Stimulated activated CD8-positive, alpha-beta memory T cell treated with anti-CD3 and anti-CD28 coated beads, Interleukin-7, amount 100 ng/mL, for 4 hours (primary cell): ENCODE measurements at places on chromosomes 6 and 20.

DNA sequence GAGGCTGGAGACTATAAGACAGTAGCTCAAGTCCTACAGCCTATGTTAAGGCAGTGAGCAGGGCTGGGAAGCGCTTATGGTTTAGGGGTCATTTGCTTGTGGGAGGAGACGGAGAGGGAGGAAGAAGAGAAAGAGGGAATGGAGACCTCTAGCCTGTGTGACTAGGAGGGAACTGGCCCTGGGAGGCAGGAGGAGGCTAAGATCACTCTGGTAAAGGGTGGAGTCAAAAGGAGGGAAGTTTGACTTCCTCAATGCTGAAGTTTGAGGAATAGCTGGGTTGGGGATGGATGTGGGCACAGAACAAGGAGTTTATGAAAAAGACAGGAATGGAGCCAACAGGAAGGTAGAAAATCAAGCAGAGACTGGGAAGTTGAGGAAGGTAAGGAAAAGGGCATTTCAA, 6.4 kb upstream of the BACH2 start:
- DNase-seq: no peak

- no peak for DNase-seq
Measured at GRCh38 chr20:56776345-56776744, 147.2 kb downstream of the TFAP2C start.

DNA sequence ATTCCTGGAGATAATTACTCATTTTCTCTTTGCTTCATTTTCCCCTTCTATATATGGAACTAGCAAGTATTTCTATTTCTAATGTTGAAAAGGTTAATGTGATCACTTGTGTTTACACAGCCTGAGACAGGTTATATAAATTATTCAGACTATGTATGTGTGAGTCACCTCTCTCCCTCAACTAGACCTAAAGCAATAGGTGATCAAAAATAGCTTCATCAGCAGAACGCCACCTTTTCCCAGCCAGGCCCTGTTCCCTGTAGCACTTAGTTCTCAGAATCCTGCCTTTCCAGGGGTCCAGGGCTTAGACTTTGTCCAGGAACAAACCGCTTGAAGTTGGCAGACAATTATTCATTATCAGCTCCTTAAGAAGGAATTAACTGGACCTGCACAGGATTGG, 125.3 kb upstream of the EXOC2 start:
- DNase-seq: no peak

DNA sequence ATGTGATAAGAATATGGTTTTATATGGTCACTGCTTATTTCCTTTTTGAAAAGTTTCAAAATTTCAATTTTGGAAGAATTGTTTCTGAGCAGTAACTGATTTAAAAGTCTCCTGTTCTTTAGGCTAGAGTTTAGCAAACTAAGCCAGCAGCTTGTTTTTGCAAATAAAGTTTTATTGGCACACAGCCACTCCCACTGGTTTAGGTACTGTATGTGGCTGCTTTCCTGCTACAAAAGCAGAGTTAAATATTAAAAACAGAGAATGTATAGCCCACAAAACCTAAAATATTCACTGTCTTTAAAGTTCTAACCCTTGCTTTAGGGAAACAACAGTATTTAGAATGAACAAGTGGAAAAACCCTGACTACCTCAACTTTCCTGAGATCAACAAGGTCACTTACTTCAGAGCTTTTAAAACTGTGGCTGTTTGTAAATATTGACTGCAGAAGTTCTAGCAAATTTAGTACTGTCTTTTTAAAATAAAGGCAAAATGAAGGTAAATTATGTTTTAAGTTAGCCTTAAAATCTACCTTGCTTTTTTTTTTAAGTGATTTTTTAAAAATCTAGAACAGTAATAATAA, 104.1 kb downstream of the B3GAT2 start:
- no peak for DNase-seq

GRCh38 chr6:145415616-145416015, 319.7 kb downstream of the EPM2A start:
- DNase-seq: no peak

DNA sequence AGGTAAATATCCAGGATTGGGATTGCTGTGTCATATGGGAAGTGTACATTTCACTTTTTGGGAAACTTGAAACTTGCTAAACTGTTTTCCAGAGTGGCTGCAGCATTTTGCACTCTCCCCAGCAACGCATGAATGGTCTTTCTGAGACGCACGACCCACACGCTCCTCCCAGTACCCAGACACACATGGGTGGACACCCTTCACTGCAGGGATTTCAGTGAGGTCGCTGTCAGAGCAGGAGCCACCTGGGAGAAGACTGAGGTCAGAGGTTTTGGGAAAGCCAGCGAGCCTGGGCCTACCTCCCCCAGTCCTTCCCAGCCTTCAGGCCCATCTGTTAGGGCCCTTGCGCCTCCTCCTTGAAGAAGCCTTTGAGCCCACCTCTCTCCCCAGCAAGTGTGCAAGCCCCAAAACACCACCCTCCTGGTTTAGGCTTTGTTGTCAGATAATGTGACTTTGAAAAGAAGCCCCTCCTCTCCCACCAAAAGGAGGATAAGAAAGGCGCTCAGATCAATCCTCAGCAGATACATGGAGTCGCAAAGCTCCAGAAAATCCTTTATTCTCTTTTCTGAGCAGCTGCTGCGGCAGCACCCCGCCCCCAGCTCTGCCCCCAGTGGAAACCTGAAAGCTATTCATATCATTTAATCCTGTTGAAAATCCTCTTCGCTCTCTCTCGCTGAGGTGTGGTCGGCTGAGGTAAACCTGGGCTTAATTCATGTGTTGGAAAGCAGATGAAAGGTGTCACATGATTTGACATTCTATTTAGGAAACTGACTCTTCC, 12.7 kb upstream of the JAG1 start:
- DNase-seq: no peak

GRCh38 chr20:396619-397431, 11.3 kb upstream of the RBCK1 start:
- DNase-seq: no peak

DNA sequence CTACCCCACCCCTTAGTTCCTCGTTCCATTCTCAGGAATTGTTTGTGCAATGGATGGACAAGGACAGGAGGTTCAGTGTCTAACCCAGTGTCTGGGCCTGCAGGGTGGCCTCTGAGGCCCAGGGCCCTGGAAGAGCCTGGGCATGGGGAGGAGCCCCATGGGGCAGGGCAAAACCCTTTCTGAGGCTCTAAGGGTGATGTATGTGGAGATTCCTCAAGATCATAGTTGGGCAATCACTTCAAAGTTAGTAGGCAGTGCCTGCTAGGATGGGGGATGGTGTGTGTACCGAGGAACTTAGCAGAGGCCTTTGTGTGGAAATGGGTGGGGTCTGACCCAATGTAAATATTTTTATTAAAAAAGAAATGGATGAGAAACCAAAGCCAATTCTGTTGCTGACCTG, 6.7 kb upstream of the C2 start:
- no peak for DNase-seq

GRCh38 chr20:1802385-1803060, 92.7 kb upstream of the SIRPA start:
- DNase-seq: no peak

GRCh38 chr20:62637110-62637509, 5.2 kb upstream of the SLCO4A1 start:
- no peak for DNase-seq

DNA sequence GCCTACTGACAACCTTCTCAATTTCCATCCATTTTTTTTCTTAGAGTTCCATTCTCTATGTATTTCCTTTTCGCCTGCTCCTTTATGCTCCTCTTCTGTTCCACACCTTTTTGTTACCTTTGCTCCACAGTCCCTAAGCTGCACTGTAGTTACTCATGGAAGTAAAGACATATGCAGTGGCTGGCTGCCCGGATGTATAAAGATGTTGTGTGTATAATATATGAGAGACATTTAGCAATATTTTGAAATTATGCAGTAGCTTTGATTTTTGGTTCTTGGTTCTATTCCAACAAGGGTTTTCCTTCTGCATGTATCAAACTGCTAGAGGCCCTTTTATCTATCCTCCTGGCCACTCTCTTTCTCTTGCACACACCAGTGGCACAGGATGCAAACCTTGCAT, 234.9 kb downstream of the DOK5 start:
- DNase-seq: no peak

- DNase-seq: no peak
Measured at GRCh38 chr6:136644597-136644952, 94.4 kb upstream of the MAP7 start.

DNA sequence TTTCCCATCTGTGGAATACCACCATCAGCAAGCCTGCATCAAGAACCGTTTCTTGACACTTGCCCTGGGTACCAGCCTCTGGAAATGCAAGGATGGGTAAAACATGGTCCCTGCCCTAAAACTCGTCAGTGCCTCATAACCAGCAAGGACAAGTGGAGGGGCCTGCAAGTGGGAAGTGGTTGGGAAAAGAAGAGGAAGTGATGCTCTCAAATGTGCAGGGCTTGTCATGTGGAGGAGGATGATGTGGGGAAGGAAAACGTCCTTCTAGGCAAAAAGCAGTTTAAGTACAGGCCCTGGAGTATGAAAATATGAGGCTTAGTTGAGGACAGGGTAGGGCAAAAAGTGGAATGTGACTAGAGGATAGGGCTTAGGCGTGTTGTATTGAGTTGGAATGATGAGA, 19.0 kb downstream of the RREB1 start:
- DNase-seq: no peak

- DNase-seq: no peak
Measured at GRCh38 chr6:161265975-161266374, 7.9 kb downstream of the AGPAT4 start.

DNA sequence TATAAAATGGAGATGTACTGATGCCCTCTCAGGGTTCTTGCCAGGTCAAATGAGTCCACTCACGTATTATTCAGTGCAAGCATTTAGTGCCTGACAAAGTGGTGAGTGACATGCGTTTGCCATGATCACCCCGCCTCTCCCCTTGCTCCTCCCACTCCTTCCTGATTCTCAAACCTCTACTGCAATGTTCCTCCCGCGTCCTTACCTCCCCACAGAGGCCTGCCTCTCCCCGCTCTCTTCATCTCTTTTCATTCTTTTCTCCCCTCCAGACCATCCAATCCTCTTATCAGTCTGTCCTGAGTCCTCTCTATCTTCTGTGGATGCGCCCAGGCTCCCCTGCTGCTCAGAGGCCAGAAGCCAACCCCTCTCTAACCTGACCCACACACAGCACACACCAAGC, 40.7 kb downstream of the KCNK5 start:
- peak; percentile 7 for DNase-seq

- DNase-seq: no peak
Measured at GRCh38 chr6:159615918-159616317, 77.1 kb downstream of the SOD2 start.

DNA sequence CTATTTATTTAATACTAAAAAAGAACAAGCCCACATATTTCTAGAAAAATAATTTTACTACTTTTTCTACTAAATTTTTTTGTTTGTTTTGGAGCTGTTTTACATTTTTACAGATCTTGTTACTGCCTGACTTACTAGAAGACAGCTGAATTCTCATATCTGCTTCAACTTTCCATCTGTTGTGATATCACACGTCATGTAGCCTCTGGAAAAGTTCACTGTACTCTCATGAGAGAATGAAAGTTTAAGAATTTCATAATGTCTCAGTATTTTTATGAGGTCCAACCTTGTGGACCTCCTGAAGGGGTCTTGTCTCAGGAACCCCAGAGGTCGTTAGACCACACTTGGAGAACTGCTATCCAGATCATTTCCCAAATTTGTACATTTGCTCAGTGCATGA, 81.7 kb upstream of the MTHFD1L start:
- no peak for DNase-seq

- DNase-seq: no peak
Measured at GRCh38 chr20:1912646-1913045, 17.4 kb downstream of the SIRPA start.

DNA sequence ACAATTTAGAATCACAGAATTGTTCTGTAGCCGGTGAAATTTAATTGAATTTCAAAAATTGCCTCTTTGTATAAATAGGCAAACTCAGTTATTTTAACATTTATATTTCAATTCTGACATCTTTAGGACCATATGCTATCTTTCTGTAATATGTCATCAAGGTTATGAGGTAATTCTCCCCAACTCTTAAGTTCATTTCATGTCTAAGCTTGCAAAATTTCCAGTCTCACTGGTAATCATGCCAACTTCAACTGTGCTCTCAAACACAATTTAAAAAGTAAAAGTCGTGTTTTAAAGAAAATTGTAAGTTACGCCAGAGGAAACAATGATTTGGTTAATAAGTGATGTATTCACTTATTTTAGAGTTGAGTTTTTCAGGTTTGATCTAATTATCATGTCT, 1.4 kb downstream of the NCOA7 start:
- no peak for DNase-seq

GRCh38 chr6:143696664-143697000, 18.9 kb downstream of the PHACTR2 start:
- DNase-seq: no peak

GRCh38 chr6:131651782-131652181, 14.7 kb downstream of the ENPP3 start:
- DNase-seq: no peak

DNA sequence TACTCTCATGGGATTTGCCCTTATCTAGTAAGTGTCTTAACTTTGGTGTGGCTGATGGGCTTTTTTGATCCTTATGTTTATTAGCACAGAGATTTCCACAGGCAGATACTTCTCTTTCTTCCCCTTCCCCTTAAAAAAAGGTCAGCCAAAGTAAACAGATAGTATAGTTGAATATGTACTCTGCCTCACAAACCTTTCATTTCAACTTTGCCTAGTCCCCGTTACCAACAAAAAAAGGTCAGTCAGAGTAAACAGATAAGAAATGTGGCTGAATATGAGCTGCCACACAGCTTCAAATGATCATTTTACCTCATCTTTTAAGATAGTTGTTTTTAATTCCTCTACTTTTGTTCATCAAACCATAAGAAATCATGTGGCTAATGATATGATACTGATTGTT, 34.1 kb upstream of the SLC35D3 start:
- no peak for DNase-seq

DNA sequence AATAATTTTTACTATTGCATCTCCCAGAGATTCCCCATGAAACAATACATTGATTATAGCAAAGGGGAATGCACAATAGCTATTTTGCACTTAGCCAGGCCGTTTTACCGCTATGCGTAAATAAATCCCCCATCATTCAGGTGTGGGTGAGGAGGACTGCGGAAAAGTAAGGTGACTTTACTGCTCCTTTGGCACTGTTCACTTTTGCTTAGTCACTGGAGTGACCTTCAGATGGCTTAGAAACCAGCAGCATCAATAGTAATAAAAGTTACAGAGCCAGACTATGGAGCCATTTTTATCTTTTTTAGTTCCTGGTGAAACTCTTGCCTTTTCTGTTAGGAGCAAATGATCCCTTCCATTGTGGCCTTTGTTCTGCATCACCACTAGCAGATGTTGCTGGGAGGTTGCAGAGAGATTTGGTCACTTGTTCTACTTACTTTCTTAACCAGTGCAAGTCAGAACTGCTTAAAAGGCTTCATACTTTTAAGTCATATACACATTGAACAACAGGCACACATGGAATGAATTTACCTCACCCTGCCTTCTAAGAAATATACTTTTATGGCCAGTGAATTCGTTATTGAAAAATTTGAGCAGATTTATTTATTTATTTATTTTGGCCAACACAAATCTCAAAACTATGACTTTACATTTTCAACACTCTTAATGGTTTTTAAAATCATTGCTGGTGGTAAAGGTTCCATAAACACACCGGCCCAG, 12.1 kb upstream of the BTBD3 start:
- no peak for DNase-seq

- DNase-seq: no peak
Measured at GRCh38 chr20:34189572-34190163, 51.6 kb upstream of the ASIP start.

- no peak for DNase-seq
Measured at GRCh38 chr20:45073221-45073620, 27.7 kb downstream of the KCNS1 start.
